ENCODE measurements at places on chromosomes 7 and 10.
A peak's percentile ranks its signal among the peaks of the same experiment; 100 is the strongest.

DNA sequence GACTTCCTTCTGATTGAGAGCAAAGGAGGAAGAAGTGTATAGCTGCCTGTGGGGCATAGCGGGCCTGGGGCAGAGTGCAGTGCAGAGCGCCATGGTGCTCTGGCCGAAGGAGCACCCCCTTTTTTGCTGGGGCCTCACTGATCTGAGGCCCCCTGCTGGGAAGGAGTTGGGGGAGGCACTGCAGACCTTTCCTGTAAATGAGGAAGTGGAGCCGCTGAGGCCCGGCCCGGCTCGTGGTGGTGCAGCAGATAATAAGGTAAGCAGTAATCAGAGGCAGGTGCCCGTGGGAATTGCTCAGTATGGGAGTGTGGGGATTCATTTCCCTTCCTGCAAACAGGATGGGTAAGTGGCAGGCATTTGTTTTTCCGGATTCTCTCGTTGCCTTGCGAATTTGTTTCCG lies 373.7 kb upstream of the MKI67 start:
- no peak for DNase-seq

DNA sequence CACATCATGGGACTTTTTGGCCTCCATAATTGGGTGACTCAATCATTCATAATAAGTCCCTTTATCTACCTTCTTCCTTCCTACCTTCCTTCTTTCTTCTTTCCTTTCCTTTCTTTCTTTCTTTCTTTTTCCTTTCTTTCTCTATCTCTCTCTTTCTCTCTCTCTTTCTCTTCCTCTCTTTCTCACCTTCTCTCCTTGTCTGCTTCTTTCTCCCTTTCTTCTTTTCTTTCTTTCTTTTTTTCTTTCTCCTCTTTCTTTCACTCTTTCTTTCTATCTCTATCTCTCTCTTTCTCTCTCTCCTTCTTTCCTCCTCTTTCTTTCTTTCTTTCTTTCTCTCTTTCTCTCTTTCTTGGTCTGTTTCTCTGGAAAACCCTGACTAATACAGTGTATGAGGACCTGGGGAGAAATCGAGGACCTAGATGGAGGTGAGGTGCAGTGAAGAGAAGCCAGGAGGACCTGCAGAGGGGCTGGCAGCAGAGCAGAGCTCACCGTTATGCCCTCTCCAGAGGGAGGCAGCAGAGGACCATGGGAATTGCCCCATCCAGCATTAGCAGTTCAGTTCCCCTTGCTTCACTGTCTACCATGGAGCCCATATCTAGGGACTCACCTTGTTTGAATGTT lies 52.7 kb upstream of the BTRC start:
- peak; percentile 6 for DNase-seq

- no peak for DNase-seq
Observed at GRCh38 chr10:75858339-75858738, 426.9 kb downstream of the LRMDA start.

DNA sequence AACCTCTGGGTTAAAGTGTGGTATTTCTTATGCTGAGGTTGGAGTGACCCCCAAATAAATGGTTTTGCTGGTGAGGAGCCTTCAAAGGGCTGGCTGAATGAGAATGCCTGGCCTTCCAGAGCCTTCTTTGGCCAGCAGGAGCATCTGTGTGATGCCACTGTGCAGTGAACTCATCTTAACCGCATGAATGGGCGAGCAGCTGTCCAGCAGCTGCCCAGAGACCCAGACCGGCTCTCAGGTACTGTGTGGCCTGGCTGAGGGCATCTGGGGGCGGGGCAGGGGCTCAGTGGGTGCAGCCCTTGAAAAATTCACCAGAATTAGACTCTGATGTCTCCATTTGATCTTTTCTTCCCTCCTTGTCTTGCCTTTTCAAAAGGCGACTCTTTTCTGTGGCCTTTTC lies 59.0 kb downstream of the SYPL1 start:
- DNase-seq, result no peak

GRCh38 chr10:111142092-111142768 lies 65.4 kb downstream of the ADRA2A start:
- no peak for DNase-seq

DNA sequence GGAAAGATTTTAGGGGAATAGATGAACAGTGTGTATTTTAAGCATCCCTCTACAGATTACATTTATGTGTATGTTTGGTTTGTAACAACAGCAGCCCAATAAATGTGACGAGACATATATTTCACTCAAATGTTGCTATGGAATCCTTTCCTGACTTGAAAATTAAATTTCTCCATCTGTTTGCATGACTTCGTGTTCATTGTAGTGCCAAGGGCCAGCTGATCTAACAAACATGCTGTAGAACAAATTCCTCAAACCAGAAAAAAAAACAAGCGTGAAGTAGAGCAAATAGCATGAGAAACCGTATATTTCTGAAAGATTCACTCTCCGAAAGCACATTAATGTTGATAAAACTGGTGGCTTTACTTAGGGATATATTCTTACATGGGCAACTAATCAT lies 87.8 kb downstream of the NRCAM start:
- DNase-seq, result no peak
